ENCODE measurements at places on chromosomes 16 and 17.

- DNase-seq, result no peak
Measured at GRCh38 chr16:49000594-49000993, 281.0 kb downstream of the CBLN1 start.

DNA sequence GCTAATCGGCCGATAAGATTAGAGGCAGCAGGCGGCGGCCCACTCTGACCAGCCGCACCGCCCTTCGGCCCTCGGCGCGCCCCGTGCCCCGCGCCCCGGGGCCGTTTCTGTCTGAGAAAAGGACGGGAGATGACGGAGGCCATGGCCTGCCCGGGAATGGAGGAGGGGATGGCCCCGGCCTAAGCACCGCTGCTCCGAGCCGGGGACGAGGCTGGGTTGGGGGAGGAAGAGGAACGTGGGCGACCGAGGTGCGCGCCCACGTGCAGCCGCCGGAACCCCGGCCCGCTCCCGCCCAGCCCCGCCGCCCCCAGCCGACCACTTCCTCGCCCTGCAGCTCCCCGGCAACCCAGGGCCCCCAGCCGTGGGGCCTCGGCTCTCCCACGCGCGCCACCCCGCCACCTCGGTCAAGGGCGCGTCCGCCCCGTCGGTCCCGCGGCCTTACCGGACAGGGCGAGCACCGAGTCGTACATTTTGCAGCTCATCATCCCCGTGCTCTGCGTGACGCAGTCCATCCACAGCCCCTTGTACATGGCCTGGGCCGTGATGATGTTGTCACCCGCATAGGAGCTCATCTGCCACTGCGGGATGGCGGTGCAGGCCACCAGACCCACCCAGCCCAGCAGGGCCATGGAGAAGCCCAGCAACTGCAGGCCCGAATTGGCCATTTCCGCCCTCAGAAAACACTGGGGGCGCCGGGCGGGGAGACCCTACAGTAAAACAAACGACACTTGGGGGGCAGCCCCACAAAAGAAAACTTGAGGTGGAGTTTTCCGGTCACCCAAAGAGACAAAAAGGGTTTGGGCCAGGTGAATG is 693 bp downstream of the CLDN7 start:
- no peak for DNase-seq

- peak; percentile 66 for DNase-seq
Measured at GRCh38 chr17:67718325-67718941, 697 bp downstream of the NOL11 start.

GRCh38 chr17:61875804-61876203 is 12.5 kb upstream of the BRIP1 start:
- DNase-seq, result no peak

- DNase-seq, result no peak
Measured at GRCh38 chr16:51950118-51950780, 596.7 kb downstream of the TOX3 start.

GRCh38 chr16:54051821-54052220 is 234.8 kb downstream of the IRX3 start:
- no peak for DNase-seq

DNA sequence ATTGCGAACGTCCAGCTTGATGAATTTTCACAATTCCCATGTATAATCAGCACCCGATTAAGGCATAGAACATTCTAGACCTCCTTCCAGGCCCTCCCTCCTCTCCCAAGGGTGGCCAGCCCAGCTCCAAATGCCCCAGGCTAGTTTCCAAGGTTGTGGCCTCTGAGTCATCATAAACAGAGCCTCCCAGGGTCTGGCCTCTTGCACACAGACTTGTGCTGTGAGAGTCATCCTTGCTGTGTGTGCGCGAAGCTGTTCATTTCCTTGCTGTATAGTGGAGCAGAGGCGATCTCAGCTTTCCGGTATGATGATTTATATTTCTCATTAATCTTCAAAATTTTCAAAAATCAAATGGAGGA is 20.5 kb upstream of the JPH3 start:
- peak; percentile 81 for DNase-seq

GRCh38 chr16:68992521-68992920 is 112.9 kb upstream of the HAS3 start:
- DNase-seq, result no peak

- DNase-seq, result no peak
Measured at GRCh38 chr17:72273289-72274056, 152.7 kb downstream of the SOX9 start.

DNA sequence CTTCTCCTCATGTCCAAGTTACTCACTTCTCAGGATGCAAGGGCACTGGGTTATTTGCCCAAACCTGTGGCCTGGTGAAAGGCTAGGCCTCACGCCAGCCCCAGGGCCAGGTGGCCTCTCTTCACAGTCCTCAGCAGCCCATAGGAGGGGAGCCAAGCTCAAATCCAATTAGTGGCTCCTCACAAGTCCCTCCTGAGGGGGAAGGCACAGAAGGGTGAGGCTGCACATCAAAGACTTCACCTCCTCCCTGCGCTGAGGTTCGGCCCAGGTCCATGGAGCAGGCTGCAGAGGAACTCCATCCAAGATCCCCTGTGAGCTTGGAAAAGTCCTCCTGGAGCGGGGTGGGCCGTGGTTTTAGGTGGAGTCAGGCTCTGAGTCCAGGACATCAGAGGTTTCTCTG is 320.0 kb downstream of the FOXL1 start:
- DNase-seq, result no peak

- DNase-seq, result no peak
Measured at GRCh38 chr16:14500791-14501190, 129.3 kb downstream of the PARN start.

DNA sequence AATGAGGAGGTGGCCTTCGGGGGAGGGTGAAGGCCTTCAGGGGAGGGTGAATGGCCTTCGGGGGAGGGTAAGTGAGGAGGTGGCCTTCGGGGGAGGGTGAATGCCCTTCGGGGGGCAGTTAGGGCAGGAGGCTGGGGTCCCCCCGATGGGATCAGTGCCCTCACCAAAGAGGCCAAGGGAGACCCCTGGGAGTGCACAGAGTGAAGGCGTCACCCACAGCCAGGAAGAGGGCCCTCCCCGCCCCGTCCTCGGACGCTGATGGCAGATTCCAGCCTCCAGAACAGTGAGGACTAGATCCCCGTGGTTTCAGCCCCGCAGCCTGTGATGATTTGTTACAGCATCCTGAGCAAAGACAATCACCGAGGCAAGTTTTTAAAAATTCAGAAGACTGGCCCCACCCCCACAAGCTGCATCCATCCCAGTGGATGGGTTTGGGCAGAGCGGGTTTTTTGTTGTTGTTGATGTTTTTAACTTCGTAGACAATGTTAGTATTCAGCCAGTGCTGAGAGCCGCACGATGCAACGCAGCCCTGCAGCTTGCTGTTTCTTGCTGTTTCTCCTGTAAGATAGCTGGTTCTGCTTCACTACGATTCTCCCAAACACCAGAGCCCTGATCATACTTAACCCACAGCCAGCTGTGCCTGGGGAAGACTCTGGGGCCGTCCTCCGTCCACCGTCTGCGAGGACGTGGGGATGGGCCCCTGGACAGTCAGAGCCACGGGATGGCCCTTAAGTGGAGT is 40.7 kb upstream of the CBFA2T3 start:
- no peak for DNase-seq

- no peak for DNase-seq
Measured at GRCh38 chr16:89019511-89019910, 42.5 kb upstream of the CBFA2T3 start.

- peak; percentile 6 for DNase-seq
Measured at GRCh38 chr16:78396673-78397072, 297.2 kb downstream of the WWOX start.

DNA sequence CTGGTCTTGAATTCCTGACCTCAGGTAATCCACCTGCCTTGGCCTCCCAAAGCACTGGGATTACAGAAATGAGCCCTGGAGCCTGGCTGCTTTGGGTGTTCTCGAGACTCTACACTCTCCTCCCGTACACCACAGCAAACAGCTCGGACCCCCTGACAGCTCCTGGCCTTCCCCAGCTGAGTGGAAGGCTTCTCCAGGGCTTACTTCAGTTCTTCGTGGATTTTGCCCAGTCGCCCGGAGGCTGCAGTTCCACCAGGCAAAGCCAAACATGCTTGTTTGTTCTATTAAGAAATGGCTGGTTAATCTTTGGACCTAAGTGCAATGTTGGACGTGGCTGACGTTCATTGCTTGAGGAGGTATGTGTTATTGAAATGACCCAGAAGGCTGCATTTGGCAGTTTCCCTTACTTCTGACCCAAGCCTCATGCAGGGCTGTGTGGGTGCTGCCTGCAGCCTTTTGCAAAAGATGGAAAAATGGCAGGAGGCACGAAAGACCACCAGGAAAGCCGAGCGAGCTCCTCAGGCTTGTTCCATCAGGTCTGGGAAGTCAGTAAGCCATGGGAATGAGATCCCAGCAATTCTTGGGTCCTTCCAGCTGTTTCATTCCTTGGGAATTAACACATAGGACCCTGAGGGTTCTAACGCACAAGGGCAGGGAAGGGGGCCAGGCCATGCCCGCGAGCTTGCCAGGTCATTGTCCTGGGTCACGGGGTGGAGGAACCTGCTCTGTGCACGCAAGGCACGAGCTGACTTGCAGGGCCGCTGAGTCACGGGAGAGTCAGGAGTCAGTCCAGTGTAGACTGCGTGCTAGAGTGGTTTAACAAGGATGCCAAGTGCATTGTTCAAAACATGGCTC is 23.9 kb upstream of the KLHDC4 start:
- DNase-seq, result peak; percentile 27

DNA sequence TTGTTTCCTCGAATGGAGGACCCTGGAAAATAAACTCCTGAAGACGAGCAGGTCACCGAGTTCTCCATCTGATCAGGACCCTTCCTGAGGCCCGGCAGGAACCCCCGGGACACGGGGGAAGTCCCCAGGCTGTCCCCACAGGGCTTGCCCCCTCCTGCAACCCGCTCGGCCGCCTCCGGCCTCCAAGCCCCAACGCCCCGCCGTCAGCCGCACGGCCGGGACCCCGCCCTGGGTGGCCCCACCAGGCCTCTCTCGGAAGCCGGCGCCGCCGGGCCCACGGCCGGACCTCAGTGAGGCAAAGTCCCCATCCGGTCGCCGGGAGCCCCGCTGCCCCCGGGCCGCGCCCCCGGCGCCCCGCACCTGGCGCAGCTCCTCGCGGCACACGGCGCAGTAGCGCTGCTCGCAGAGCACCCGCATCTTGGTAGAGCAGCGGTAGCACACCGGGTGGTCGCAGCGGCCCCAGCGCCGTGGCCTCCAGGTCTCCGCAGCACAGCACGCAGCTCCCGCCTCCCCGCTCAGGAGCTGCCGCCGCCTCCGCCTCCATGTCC is 383 bp downstream of the ZNF598 start:
- peak; percentile 70 for DNase-seq

DNA sequence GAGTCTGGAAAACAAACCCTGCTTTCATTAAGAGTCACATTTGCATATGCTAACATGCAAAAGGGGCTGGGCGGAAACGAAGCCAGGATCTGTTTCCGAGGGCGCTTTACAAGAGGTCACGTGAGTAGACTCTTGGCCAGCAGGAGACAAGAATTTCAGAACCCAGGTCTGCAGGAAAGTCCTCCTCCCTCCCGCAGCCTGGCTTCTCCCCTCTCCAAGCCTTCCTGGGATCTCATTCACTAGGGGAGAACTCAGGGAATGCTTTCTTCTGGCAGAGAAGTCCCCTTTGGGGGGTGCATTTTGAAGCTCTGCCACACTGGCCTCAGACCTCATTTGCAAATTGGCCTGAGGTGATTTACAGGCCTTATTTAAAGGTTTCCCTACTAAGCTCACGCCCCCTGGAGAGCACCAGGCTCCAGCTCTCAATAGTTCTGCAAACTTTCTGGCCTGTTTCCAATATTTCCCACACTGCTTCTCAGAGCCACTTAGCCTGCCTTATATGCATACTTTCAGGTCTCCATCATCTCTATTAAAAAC is 57.2 kb upstream of the CACNG5 start:
- no peak for DNase-seq

- DNase-seq, result peak; percentile 93
Measured at GRCh38 chr17:14604591-14605266, 303.8 kb downstream of the HS3ST3B1 start.

DNA sequence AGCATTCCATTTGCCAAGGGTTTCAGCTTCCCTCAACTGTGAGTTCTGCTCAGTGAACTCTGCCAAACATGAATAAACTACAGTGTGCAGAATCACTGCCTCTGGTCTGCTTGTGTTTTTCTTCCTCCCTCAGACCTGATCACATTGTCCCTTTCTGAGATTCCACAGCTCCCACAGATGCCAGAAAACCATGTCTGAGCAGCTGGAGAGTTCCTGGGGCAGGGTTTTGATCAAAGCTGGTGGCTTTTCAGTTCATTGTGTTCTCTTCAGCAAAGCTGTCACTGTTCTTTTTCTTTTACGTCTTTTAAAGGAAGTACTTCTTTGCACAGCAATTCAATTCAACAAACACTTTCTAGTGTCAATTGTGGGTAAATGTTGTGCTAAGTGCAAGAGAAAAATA is 555.8 kb downstream of the RBFOX1 start:
- DNase-seq, result no peak

- DNase-seq, result no peak
Measured at GRCh38 chr16:3071655-3072054, 6.2 kb downstream of the IL32 start.
